NK-92 treated with Interleukin-12 subunit alpha and Interleukin-12 subunit beta, amount 100 ng/mL, for 24 hours (cell line): ENCODE measurements at places on chromosomes 7 and 10.

DNA sequence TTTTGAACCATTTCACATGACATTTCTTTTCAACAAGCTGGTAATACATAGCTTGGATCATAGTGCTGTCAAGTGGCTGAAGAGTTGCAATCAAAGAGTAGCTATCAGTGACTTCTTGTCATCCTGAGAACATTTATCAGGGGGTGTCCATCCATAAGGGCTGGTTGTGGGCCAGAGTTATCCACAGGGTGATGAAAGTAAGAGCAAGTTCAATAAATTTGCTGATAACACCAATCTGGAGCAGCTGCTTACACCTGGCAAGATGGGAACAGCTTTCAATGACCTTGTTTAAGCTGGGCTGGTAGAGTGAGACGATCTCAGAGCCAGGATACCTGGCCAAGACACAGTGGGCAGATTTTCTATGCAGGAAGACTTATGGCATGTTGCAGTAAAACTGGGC lies 96.3 kb upstream of the IMMP2L start:
- DNase-seq, result no peak

- no peak for DNase-seq
These were observed 7.3 kb downstream of the SEMA3A start for GRCh38 chr7:84187087-84187805.

DNA sequence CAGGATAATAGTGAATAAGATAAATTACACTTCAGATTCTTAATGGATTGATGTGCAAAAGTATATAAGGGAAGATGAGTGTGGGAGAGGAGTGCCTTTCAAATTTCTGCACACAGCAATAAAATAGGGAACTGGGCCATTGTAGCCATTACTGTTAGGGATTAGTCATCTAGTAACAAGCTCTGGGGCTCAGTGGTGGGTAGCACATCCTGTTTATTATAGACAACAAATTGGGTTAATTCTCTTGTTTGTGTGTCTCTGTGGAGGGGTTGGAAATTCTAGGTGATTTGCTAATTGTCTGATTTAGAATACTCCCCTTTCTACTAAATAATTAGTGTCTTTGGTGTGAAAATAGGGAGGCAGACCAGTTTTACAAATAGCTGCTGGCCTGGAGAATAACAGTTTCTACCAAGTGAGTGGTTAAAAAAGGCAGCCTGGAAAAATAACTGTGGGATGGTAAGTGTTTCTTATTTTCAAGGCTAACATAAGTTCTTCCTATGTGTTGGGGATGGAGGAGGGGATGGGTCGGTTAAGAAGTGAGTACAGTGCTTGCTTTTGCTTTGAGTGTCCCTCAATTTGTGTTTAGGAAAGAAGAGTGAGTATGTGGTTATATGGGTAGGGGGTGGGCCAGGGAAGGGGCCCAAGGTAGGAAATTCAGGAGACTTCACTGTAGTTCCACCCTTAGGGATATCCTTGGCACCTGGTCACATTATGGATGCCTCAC lies 43.3 kb upstream of the TMEM248 start:
- no peak for DNase-seq

GRCh38 chr10:121088524-121088923 lies 237.4 kb downstream of the WDR11 start:
- no peak for DNase-seq

DNA sequence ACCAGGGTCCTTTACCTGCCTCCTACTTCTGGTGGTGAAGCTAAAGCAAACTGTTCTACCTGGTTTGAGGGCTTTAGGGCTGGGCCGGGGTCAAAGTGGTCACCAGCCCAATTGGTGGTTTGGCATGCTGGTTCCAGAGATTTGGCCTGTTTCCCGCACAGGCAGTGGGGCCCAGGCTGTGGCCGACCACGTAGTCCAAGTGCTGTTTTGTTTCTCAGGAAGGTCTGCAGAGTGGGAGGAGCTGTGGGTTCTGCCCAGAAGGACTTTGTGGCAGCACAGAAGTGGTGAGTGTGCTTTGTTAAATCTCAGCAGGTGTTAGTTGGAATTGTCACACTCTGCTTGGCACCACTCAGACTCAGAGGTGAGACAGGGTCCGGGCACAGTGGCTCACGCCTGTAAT lies 85.8 kb downstream of the MKX start:
- no peak for DNase-seq

DNA sequence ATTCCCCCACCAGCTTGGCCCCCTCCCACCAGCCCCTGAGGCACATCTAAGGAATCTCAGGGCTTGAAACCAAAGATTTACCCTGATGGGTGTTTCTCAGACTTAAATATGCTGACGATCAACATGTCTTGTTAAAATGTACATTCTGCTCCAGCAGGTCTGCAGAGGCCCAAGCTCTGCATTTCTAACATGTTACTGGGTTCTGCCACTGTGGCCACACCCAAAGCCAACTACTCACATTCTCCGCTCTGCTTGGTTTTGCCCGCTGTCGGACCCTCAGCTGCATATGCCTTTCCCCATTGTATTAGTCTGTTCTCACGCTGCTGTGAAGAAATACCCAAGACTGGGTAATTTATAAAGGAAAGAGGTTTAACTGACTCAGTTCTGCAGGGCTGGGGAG lies 8.9 kb downstream of the PIP4K2A start:
- no peak for DNase-seq
